Lung microvascular endothelial cell (primary cell): ENCODE measurements at places on chromosomes 1 and 21. TPM values are rescaled to one million over a fixed set of nuclear protein-coding genes. Genes with fewer than 3 reads are reported as not detected.

PLEKHM2 gene
- total RNA-seq: 34.2 and 44.2 TPM in 2 replicates

GRCh38 chr1:10722803-10723202 lies 73.6 kb downstream of the CASZ1 start:
- no peak for DNase-seq

DNA sequence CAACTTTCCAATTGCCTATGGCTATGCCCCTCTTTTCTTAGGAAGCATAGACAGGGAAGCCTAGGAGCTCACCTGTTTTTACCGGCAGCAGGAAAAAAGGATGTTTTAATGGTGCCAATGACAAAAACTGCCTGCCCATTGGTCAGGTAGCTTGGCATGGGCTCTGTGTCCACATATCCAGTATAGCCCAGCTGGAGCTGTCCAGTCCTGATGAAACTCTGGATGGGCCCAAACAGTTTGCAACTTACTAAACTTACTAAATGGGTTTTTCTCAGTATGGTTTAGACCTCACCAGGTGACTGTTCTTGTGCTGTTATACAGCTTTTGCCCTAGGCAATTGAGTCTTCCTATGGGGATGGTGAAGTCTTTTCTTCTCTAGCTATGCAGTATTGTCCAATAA lies 711.2 kb downstream of the AMY1C start:
- no peak for DNase-seq

DNA sequence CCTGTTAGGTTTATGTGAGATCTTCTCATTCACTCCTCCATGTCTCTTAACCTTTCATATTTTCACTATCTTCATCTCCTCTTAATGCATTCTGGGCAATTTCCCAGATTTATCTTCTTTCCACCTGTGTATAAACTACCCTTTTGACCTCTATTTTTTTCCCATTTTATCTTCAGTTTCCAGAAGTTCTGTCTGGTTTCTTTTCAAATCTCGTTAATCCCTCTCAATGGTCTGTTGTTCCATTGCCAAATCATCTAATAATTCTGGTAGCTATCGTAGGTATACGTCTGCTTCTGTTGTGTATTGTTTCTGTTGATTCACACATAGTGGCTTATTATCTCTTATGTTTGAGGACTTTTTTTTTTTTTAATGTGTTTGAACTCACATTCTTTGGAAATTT lies 25.7 kb upstream of the HYI start:
- DNase-seq: no peak

TBX15 gene
- total RNA-seq: under 0.01 and 4.1 TPM in 2 replicates

DNA sequence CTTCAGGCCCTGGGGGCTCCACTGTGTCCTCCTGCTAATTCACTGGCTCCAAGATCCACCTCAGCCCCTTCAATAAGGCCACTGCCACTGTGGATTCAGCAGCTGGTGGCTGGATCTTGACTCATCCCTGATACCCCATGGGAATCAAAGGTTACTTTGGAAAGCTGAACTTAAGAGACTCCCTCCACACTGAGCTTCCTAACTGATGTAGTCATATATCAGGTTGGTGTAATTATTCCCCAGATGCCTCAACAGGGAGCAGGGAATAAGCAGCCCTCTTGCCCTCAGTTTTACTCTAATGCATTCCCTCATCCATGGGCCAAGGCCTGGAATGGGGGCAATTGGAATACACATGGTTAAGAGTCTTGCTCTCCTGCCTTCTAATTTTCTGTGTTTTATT lies 164.6 kb downstream of the FASLG start:
- DNase-seq: no peak

- peak; percentile 47 for DNase-seq
These were observed 520 bp downstream of the TMEM201 start for GRCh38 chr1:9589144-9589718.

DNA sequence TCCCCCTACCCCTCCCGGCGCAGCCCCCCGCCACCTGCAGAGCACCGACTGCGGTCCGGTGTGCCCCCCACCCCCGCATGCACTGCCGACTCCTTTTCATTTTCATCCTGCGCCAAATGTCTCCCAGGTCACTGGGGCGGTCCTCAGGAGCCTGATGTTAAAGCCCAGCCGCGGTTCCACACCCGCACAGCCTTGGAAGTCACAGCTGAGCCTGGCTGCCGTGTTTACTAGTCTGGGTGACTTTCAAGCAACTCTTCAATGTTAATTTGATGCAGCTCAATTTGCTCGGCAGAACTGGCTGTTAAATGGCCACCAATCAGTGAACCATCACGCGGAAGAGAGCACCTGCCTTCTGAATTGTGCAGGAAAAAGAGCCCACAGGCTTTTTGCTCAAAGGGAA lies 27.2 kb downstream of the THAP3 start:
- DNase-seq: no peak

GRCh38 chr1:117634631-117635030 lies 28.8 kb downstream of the TENT5C start:
- DNase-seq: no peak

OR2L8 gene
- not detected in 2 replicates for total RNA-seq

CFAP74 gene
- total RNA-seq: not detected in 2 replicates

DNA sequence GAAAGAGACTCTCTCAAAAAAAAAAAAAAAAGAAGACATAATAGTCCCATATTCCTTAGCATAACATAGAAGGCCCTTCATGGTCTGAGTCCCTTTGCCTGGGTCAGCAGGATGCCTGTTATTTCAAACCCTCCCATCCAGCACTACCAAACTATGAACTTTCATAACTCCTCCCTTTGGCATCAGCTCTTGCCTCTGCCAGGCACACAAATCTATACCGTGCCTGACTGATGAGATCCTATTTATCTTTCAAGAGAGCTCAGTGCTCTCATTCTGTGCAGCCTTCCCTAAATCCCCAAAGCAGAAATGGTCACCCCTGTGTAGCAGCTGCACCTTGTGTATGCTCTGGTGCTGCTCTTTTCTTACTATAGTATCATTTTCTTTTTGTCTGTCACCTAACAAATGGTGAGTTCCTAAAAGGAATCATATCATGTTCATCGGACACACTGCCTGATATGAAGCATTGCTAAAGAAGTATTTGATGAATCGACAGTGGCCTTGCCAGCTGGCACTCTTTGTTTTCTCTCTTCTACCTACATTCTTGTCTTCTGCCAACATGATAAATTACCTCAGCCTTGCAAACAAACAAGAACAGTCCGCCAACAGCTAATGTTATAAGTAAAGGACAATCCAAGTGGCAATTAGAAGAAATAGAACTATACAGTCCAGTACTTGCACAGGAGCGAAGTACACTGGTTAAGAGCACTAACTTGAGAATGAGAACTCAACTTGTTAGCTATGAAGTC lies 29.9 kb downstream of the FMO4 start:
- no peak for DNase-seq

DNA sequence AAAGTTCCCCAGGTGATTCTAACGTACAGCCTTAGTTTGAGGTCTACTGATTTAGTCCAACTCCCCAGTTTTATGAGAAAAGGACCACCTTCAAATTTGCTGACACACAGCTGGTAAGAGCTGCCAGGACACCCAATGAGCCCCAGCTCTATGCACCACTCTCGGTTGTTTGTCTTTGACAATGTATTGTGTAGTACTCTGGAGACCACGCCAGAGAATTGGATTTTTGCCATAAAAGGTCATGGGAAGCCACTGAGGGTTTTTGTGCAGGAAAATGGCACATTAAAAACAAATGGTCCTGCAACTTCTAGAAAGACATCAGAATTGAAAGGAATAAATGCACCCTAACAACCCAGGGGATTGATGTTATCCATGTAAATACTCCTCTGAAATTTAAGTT lies 7.1 kb upstream of the IER5 start:
- DNase-seq: peak; percentile 87

CELA2A gene
- not detected in 2 replicates for total RNA-seq

GRCh38 chr1:208273386-208274017 lies 29.3 kb upstream of the PLXNA2 start:
- DNase-seq: no peak

DNA sequence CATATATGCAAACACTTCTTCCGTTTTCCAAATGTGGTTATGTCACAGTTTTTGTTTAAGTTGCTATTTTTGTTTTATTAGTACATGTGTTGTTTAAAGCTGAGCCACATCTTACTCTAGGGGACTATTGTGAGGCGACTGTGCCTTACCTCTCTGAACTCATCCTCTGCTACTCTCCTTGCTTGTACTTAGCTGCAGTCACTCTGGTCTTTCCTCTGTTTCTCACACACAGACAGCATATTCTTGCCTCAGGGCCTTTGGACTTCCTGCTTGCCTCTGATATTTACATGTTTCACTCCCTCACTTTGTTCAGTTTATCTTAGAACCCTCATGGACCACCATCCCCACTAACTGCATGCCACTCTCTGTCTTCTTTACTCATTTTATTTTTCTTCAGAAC lies 101.1 kb downstream of the MACF1 start:
- DNase-seq: no peak

CHIA gene
- total RNA-seq: not detected in 2 replicates

CSRP1 gene
- 71.6 and 114 TPM in 2 replicates for total RNA-seq

DNA sequence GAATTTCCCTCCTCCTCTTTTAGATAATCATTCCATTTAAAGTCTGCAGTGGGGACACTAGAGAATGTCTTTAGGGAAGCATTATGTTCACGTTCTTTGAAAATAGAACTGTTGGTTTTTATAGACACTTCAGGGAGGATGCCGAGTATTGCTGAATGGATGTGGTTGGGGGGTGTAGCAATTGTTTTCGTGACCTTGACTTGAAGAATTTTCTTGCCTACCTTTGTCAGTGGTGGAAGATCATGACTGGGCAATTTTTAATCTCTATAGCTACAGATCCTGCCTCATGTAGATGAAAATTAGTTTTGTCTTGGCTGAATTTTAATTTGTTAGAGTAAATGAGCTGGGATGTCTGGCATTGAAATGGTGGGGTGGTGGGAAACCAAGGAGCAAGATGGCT lies 3.8 kb downstream of the SMG7 start:
- DNase-seq: no peak

GBP7 gene
- not detected in 2 replicates for total RNA-seq

- DNase-seq: no peak
These were observed 9.0 kb upstream of the TRIM45 start for GRCh38 chr1:117130526-117130925.

- peak; percentile 8 for DNase-seq
These were observed 210.2 kb downstream of the GREM2 start for GRCh38 chr1:240401731-240402130.

SOD1 gene
- total RNA-seq: 153 and 169 TPM in 2 replicates

LCE4A gene
- total RNA-seq: not detected in 2 replicates

ICOSLG gene
- total RNA-seq: 0.65 and 0.79 TPM in 2 replicates

DNA sequence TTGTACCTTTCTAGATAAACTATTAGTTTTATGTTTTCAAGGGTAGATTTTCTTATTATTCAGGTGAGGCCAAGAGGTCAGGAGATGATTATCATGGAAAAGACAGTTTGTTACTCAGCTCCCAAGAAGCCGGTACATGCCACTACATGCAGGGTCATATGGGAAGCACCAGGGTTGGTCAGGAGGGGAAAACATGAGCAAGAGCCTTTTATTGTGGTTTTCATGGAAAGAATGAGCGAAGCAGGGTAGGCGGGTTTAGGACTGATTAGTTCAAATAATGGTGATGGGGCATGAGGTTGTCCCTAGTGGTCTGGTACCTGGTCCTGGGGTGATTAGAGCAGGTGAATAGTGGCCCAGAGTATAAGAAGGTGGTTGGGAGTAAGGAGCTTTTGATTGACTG lies 189.9 kb downstream of the APP start:
- no peak for DNase-seq

DNA sequence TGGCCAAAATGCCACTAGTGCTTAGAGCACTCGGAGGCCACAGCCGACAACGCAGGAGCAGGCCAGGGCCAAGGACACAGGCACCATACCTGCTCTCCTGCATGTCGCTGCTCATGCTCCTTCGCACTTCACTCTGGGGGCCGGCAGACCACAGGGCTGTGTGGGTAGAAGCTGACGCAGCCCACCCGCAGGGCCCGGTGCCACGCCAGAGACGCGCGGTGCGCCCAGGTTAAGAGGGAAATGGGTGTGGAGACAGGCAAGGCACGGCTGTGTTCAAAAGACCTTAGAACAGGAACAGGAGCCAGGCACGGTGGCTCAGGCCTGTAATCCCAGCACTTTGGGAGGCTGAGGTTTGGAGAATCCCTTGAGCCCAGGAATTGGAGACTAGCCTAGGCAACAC lies 13.6 kb upstream of the PRDM15 start:
- no peak for DNase-seq

DNA sequence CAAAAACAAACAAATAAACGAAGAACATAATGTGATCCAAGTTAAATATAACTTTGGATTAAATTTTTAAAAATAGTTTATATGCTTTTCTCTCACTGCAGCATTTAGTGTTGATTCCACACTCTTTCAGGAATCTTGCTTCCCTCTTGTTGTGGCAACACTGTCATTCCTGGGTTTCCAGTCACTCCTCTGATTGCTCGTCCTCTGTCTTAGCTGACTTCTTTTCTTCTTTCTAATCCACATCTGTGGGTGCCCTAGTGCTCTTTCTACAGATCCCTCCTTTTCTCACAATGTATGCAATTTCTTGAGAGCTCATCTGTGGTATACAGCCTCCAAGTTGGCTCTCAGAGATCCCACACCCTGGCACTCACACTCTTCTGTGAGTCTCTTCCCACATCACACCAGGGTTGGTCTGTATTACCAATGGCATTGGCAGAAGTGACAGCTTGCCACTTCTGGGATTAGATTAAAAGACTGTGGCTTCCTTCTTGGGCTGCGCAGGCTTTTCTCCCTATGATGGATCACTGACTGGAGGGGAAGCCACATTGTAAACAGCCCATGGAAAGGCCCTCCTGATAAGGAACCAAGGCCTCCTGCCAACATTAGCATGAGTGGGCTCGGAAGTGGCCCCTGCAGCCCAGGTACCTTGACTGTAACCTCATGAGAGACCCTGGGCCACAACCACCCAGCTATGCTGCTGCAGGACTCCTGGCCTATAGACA lies 11.5 kb upstream of the MYOC start:
- peak; percentile 7 for DNase-seq

SPTA1 gene
- 0.40 and 0.87 TPM in 2 replicates for total RNA-seq

DNA sequence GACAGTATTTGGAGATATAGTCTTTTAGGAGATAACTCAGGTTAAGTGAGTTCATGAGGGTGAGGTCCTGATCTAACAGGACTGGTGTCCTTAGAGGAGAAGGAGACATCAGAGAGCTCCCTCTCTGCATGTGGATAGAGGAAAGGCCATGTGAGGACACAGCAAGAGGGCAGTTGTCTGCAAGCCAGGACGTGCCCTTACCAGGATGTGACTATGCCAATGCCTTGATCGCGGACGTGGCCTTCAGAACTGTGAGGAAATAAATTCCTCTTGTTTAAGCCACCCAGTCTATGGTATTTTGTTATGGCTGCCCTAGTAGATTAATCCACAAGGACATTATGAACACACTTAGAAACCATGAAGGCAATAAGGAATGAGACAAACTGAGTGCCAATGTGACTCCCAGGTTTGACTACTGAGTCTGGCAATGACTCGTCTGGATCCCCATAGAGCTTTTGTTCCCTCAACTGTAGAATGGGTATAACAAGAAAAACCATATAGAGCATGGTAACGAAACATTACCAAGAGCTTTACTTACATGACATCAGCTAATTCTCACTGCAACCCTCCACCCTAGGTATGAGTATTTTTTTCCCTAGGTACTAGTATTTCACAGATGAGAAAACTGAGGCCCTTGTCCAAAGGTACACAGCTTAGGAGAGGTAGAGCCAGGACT lies 6.5 kb downstream of the URB1 start:
- DNase-seq: peak; percentile 54
